ENCODE measurements at places on chromosomes 16 and 17.

GRCh38 chr16:641326-642188 lies at the start of gene MCRIP2:
Gene MCRIP2 (plus strand): TSS chr16:641828. CDS start chr16:641992, 164 bp downstream.
- DNase-seq = peak; percentile 84

GRCh38 chr17:13420878-13421277 lies 180.9 kb downstream of the HS3ST3A1 start:
- no peak for DNase-seq

- DNase-seq = no peak
Measured at GRCh38 chr17:1201132-1201702, 21.4 kb upstream of the ABR start.

DNA sequence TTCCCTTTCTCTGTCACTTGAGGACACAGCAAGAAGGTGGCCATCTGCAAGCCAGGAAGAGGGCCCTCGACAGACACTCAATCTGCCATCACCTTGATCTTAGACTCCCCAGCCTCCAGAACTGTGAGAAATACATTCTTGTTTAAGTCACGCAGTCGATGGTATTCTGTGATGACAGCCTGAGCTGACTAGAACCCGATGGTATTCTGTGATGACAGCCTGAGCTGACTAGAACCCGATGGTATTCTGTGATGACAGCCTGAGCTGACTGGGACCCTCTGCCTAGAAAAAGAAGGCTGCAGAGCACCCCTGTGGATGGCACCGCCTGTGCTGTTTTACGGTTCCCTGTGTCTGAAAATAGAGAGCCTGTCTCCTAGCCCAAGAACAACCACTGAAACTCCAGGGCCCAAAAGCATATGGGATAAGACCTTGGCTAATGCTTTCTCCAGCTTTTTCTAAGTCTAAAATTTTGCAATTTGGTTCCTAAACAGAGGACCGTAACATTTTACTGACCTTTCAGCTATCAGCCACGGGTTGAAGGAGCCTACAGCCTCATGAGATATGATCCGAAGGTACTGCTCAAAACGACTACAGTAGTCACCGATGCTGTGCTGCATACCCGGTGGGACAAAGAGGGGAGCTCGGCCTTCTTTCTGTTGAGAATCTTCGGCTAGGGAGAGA lies 33.1 kb upstream of the PITPNM3 start:
- DNase-seq = no peak

GRCh38 chr16:83806036-83806435 lies 1.7 kb upstream of the HSBP1 start:
- DNase-seq = no peak

GRCh38 chr17:73902416-73903181 lies 258.4 kb upstream of the SDK2 start:
- DNase-seq = peak; percentile 38

DNA sequence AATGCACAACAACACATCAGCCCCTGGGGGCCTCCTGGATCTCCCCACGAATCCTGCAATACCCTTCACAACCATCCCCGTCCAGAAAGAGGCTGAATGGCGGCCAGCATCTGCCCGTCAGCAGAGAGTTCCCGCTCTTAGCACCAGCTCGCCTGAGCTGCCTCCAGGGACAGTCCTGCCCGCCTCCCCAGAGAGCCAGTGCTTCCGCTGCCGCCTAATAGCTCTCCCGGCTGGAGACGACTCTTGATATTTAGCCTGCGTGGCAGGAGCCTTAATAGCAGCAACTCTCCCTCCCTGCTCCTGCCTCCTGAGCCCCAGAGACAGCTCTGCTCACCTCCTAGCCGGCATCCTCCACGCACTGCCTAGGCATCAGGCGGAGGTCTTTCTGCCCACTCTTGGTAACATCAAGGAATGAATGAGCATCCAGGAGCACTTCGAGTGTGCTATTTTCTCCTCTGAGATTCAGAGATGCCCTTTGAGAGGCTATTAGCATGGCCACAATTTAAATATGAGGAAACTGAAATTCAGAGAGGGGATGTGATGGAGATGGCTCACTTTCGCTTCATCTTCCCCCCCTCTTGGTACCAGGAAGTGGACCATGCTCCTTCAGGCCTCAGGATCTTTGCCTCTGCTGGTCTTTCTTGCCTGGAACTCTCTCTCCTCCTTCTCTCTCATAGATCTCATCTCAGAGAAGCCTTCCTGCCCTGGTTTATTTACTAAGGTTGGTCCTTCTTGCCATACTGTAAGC lies 67.9 kb downstream of the RAI1 start:
- DNase-seq = peak; percentile 59

DNA sequence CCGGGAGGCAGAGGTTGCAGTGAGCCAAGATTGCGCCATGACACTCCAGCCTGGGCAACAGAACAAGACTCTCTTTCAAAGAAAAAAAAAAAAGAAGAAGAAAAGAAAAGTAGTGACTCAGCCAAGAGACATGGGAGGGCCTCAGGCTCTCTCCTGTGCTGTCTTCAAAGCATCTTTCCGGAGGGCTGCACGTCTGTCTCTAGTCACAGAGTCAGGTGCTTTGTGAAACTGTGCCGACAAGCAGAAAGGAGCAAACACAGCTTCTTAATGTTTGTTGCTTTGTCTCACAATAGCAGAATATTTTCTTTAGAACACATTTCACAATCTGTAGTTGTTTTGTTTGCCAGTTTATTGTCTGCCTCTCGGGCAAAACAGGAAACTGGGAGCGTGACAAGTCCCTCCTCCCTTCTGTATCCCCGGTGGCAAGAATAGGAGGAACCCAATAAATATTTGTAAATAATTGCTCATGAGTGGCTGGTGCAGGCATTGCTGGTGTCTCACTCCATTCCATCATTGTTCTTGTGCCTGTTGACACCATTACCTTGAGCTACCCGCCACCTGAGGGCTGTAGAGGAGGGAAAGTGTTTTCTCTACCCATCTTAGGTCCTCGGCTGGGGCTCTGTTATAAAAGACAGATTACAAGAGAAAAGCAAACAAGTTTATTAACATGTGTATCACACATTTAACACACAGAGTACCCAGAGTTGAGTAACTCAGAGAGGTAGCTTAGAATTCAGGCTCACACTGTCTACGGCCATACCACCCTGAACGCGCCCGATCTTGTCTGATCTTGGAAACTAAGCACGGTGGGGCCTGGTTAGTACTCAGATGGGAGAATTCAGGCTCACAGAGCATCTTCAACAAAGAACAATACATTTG lies 5.5 kb downstream of the GAST start:
- peak; percentile 62 for DNase-seq

DNA sequence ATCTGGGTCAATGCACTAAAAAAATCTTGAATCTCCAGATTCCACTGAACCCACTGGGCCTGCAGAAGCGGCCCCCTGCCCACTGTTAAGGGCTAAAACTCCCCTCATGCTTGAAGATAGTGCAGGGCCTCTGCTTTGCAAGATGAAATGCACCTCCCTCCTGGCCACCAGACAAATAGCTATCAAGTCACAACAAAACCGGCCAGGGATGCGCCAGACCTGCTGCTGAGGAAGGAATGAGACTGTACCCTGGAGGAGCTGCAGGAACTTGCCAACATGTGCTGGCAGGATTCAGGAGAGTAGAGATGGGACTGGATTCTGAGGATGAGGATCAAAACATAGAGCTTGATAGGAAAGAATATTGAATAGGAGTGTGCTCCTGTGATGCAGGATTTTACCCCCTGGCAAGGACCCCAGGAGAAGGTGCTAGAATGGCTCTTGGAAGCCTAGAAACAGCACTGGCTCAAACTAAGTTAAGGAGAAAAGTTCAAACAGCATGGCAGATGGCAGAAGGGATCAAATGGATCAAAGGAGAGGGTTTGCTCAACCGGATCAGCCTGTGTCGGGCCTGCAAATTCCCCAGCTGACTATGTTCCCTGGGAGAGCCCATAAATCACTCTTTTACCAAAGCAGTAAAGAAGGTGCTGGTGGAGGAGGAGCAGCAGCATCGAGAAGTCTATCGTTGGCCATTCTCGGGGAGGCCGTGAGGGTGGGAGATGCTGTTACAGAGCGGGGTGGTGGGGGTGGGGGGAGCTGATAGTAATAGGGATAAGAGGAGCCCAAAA lies 27.2 kb upstream of the XYLT2 start:
- DNase-seq = peak; percentile 94

GRCh38 chr16:65377195-65377594 lies 255.3 kb upstream of the CDH11 start:
- DNase-seq = peak; percentile 73

DNA sequence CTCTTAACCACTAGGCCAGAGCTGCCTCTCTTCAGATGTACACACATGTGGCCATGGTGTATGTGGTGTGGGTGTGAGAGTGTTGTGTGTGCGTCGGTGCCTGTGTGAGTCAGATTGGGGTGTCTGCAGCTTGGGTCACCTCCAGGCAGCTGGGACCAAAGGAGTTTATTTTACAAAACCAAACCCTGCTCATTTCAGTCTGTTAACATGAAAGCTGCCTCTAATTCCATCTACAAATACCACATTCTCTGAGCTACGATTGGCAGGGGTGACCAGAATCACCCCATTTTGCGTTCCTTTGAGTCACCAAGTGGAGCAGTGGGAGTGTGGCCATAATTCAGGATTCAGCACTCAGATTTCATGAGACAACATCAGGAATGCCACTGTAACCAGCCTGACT lies 105.3 kb downstream of the IRX5 start:
- no peak for DNase-seq

DNA sequence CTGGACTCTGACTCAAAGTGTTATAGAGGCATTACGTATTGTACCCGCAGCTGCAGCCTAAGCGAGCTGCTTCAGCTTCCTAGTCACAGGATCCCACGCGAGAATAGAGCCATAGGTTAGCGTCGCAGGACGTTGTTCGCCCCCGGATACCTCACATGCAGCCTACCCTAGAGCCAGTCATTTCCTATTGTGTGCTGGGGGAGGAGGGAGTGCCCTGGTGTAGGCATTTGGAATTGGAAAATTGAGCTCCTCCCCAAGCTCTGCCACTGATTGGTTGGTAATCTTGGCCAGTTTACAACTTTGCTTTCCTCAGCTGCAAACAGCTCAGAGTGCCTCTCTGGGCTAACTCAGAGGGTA lies 530 bp downstream of the NAA60 start:
- peak; percentile 50 for DNase-seq

- DNase-seq = no peak
Measured at GRCh38 chr16:23132775-23133463, 16.3 kb downstream of the USP31 start.

- no peak for DNase-seq
Measured at GRCh38 chr17:72400863-72401262, 280.0 kb downstream of the SOX9 start.

DNA sequence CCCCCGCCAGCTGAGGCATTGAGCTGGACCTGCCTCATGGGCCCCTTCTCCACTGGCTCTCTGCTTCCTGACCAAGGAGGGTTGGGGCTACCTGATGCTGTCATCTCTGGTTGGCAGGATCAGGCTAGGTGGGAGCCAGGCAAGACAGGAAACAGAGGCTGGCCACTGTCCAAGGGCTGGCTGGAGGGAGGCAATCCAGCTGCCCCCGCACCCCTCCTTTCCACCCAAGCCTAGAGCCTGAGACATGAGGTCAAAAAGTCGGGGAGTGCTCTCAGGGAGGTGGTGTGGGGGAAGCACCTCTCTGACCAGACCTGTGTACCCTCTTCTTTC lies 14.5 kb downstream of the NGFR start:
- no peak for DNase-seq

DNA sequence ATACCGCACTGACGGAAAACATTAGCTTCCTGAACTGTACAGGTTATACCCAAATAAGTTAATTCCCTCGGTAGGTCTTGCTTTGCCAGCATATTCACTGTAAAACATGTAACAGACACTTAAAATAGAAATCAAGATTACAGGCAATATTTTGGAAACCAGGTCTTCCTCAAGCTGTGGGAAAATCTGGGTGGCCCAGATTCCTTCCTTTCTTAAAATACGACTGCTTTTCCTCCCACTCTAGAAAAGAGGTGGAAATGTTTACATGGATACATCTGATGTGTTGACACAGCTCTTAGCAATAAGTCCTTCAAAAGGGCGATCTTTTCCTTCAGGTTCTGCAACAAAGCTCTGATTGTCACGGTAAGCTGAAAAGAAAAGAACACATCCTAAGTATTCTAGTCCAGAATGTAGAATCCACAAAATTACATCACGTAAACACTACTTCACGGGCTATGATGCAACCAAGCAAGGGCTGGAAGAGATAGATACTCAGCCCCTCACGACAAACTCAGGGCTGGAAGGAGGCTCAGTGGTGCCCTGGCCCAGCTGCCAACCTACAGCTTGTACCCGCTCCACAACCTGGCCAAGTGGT lies 18.4 kb downstream of the STX8 start:
- DNase-seq = no peak

DNA sequence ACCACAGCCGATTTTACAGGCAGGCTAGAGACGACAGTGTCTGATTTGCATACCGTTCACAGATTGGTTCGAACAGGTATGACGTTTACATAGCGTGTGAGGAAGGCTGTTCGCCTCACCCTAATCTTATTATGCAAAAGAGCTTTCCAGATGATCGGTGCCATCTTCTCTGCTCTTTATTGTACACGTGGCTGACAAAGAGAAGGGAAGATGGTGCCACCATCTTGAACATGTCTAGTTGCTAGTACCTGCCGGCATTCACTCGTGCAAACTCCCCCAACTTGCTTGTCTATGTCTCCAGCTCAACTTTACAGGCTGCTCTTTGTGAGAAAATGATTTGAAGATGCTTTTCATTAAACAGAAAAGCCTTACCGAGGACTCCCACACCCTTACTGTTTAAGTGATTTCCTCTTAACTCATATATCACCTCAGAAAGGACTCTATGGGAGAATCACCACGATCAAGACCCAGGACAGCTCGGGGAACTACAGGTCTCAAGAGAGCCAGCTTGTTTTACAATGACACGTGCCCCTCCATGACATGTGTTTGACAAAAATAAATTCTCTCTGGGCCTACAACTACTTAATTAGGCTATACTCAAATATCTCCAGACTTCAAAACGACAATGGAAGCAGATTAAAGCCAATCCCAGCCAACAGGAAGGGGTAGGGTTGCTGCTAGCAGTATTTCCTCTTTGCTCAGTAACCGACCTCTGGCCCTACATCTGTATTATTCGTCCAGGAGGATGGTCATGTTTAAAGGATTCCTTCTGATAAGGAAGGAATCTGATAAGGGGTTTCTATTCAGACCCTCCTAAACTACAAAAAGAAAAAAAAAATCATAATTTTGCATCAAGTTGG lies 480.6 kb downstream of the TMEM114 start:
- DNase-seq = no peak

- DNase-seq = no peak
Measured at GRCh38 chr17:4786106-4786511, at the start of gene VMO1. Gene VMO1 (minus strand): TSS chr17:4786364. CDS start chr17:4786352, 12 bp downstream.
